T-helper 9 cell (primary cell): ENCODE measurements at places on chromosomes 12 and 14.

DNA sequence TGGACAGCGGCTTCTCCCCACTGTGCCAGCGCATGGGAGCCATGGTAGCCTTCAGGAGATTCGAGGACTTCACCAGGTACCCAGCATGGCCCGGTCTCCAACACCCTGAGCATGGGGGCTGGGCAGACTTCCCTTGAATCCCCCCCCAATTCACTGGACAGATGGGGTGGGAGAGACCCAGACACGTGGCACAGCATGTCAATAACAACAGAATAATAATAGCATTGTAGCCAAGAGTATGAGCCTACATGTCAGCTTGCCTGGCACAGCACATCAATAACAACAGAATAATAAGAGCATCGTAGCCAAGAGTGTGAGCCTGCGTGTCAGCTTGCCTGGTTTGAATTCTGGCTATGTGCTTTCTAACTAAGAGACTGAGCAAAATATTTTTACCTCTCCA lies 76.4 kb downstream of the FOXN4 start:
- no peak for DNase-seq

DNA sequence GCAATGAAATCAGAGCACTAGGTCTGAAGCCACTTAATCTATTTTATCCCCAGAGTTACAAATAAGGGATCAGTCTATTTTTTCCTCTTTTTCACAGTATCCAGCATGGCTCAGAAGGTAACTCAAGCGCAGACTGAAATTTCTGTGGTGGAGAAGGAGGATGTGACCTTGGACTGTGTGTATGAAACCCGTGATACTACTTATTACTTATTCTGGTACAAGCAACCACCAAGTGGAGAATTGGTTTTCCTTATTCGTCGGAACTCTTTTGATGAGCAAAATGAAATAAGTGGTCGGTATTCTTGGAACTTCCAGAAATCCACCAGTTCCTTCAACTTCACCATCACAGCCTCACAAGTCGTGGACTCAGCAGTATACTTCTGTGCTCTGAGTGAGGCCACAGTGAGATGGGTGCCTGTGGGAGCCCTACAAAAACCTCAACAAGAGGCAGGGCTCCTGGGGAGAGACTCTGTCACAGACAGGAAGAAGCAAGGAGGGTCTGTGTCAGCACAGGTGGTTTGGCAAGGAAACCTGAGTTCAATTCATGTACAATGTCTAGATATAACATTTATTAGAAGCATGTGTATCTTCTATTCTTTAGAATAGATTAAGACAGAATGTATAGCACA lies 334.3 kb upstream of the OR4E1 start:
- DNase-seq = no peak

GRCh38 chr14:51848120-51848519 lies 12.3 kb upstream of the GNG2 start:
- no peak for DNase-seq

GRCh38 chr14:36498938-36499337 lies 21.1 kb downstream of the NKX2-1 start:
- DNase-seq = no peak

DNA sequence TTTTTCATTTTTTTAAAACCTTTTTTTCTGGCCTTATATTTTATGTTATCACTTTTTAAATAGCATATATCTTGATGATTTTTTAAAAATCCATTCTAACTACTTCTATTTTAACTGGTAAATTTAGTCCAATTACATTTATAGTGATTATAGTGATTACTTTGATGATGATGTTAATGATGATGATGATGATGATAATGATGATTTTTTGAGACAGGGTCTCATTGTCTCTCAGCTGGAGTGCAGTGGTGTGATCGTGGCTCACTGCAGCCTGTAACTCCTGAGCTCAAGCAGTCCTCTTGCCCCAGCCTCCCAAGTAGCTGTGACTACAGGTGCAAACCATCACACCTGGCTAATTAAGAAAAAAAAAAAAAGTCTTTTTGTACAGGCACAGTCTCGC lies 27.1 kb downstream of the BRMS1L start:
- DNase-seq = no peak

DNA sequence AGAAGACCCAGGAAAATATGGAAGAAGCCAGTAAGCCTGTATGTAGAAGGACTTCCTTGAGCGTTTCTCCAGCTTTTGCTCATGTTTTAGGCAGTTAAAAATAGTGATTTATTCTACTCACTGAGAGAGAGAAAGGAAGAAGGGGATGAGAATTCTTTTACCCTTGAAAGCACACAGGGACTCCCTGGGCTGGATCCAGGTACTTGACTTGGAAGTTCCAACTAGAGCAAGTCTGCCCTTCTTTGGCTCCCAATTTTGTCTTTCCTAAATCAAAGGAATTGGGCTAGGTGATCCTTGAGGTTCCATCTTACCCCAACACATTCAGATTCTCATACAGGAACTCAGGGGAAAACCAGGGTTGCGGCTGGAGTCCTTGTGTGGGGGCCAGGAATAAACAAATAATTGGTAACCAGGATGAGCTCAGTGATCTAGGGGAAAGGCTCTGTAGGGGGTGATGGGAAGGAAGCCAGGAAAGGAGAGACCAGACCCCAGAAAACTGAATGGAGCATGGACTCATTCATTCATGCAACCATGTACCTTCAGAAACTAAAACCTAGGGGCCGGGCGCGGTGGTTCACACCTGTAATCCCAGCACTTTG lies 11.5 kb upstream of the ITGA5 start:
- DNase-seq = no peak

DNA sequence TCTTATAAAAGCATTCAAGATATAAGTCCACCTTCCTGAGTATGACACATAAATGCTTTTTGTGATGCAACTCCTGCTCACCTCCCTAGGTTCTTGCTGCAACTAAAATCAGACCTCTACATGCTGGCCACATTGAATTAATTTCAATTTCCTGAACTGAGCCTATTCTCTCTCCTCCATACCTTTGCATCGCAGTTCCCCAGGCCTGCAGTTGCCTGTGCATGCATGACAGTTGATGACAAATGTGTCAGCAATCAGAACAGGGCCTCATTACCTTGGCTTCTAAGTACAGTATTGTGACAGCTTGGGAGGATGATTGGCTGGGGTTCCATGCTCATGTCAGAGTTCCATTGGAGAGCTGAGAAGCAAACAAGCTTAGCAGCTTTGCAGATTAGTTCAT lies 3.9 kb upstream of the TM7SF3 start:
- DNase-seq = no peak

DNA sequence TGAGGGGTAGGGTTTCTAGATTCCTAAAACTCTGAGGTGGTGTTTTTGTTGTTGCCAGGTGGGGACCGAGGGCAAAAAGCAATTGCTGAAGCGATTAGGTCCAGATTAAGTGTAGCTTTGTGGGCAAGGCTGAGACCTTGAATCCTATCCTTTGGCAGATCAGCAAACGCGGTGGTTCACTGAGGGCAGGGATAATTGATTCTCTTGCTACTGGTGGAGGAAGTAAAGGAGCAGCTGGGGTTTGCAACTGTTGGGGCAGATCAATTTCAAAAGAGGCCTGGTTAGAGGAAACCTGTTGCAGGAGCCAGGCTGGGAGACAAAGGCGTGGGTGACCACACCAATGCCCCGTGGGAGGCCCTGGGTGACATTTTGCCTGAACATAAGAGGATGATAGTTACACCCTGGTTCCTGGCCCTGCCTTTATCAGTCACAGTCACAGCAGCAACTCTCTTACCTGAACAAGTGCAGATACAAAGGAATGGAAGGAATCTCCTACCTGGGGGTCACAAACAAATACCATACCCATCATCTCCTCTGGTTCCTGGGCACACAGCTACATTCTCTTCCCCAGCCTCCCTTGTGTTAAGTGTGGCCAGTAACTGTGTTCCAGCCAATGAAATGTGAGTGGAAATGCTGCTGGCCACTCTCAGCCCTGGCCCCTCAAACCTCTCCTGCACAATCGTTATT lies 43.3 kb upstream of the RASSF3 start:
- no peak for DNase-seq

DNA sequence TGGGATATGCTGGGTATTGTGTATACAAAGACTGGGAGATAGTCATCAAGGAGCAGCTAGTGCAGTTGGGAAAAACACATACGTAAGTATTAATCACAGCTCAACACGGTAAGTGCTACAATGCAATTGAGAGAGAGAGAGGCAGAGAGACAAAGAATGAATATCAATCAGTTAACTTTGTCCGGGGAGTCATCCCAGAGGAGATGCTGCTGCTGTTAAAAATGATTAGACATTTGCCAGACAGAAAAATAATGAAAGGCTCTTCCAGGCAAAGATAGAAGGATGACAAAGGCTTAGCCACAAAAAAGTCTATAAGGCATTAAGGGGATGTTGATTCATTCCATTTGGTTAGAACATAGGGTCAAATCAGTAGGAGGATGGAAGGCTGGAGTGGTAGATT lies 45.1 kb downstream of the AKAP6 start:
- DNase-seq = no peak

GRCh38 chr12:55629058-55629841 lies 7.4 kb upstream of the OR10P1 start:
- no peak for DNase-seq

DNA sequence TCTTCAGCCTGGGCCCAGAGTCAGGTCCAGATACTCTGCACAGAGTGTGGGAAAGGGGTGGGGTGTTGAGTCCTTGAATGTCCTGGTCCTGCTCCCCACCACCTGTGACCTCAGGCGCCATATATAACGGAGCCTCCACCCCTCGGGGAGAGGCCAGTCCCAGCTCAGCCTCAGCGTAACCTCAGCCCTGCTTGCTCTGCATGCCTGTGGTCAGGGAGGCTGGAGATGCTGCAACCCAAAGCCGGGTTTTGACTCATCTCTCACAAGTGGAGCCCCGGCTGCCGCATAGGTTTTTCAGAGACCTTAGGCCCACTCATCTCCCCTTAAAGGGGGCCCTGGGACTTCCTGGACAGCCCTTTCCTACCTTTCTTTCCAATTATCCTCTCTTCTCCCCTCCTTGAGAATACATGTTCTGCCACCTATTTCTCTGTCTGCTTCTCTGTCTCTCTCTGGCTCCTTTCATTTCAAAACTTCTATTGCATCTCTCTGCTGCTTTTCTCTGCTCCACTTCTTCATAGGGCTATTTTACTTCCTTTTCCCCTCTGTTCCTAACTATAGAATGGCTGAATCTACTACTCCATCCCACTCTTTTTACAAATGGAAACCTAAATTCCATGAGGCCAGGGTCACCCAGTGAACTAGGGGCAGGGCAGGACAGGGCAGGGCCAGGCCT lies 1.2 kb downstream of the ITGB7 start:
- peak; percentile 39 for DNase-seq

DNA sequence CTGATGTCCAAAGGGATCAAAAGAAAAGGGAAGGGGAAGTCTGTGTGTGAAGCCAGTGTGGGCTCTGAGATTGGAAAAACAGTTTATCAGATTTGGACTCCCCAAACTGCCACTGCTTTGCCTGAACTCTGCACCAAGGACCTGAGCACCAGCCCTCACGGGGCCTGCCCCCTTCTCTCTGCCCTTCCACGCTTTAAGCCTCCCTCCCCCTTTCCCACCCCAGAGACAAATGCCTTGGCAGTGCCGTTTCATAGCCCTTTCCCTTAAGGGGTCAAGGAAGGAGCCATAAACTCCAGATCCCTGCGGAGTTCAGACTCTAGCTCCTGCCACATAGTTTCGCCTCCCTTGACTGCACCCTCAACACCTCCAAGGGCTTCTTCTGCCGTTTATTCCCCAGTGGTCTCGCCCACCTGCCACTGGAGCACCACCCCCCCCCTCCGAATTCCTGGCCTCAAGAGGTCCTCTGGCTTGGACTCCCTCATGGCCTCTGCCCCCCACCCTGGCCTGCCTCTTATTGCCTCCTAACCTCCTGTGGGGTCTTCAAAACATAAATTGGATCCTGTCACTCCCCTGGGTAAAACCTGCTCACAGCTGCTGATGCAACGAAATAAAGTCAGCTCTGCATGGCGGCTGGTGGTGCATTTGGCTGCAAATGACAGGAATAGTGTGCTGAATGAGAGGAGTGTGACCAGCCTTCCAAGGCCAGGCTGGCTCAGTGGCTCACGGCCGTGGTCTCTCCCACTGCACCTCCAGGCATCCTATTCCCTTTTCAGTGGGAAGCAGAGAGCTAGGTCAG lies 18.8 kb downstream of the SLC25A29 start:
- DNase-seq = no peak

- no peak for DNase-seq
These were observed 120.7 kb upstream of the TTC7B start for GRCh38 chr14:90936757-90937440.

GRCh38 chr14:24100197-24100981 lies 6.3 kb downstream of the PCK2 start:
- DNase-seq = no peak

DNA sequence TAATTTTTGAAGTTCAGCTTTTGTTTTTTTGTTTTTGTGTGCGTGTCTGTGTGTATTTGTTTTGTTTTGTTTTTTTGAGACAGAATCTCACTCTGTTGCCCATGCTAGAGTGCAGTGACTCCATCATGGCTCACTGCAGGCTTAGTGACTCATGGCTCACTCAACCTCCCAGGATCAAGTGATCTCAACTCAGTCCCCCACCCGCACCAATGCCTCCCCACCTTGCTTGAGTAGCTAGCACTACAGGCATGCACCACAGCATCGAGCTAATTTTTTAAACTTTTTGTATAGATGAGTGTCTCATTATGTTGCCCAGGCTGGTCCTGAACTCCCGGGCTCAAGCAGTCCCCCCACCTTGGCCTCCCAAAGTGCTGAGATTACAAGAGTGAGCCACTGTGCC lies 981.4 kb downstream of the BCL11B start:
- DNase-seq = no peak

DNA sequence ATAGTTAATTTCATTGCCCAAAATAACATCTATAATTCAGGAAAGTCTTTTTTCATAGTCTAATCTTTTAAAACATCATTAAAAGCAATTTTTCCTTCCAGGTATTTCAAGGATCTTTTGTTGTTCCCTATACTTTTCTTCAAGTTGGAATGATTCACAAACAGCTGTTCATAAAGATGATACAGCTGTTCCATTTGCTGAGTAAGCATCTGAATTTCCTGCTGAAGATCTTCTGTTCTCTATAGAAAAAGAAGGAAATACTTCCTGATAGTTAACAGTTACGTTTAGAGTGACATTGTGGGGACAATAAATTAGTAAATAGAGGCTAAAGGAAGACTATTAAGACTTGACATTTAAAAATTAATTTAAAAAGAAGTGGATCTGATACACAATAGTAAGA lies 30.3 kb upstream of the ESR2 start:
- DNase-seq = no peak

- no peak for DNase-seq
These were observed 19.0 kb downstream of the PTGER2 start for GRCh38 chr14:52333108-52333507.

DNA sequence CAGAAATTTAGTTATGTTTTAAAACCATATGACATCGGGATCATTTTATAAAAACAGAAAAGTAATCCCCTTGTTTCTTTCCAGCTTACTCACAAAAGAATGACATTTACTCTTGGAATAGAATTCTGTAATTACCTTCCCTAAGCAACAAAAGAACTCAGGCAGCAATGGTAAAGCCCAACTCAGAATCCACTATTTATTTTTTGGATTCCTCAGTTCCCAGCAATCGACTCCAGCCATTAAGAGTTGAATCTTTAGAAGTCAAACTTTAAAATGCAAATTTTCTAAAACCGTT lies 65.9 kb downstream of the FOXN3 start:
- no peak for DNase-seq

- no peak for DNase-seq
These were observed 52.6 kb downstream of the LRP6 start for GRCh38 chr12:12214201-12214600.

GRCh38 chr14:104595116-104595675 lies 9.4 kb downstream of the TMEM179 start:
- DNase-seq = no peak

- no peak for DNase-seq
These were observed 9.3 kb upstream of the NID2 start for GRCh38 chr14:52078095-52078531.

GRCh38 chr12:108312693-108313189 lies 26.4 kb downstream of the CMKLR1 start:
- DNase-seq = no peak

- DNase-seq = no peak
These were observed 29.0 kb downstream of the PDE6H start for GRCh38 chr12:15001733-15002382.
